Activated CD4-positive, CD25-positive, alpha-beta regulatory T cell treated with anti-CD3 and anti-CD28 coated beads, Interleukin-2, amount 50 U/mL, for 72 hours (primary cell): ENCODE measurements at places on chromosomes 12 and 14.

DNA sequence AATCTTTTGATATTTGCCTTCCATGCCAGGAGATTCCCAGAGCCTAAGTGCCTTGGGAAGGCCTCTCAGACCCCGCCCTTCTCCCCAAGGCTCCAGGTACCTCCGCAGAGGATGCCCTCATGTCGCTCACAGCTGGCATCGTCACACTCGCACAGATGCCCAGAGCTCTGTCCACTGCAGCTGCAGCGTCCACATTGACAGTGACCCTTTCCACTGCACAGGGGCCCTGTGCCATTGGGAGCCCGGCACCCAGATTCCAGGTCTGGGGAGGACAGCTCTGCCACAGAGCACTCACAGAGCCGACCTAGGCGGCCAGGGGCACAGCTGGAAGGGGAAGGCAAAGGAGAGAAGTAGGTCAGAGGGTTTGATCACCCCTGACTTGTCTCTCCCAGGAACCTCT lies 12.3 kb upstream of the CSAD start:
- no peak for DNase-seq

GRCh38 chr14:73744874-73745529 lies 30.8 kb upstream of the PNMA1 start:
- no peak for DNase-seq

DNA sequence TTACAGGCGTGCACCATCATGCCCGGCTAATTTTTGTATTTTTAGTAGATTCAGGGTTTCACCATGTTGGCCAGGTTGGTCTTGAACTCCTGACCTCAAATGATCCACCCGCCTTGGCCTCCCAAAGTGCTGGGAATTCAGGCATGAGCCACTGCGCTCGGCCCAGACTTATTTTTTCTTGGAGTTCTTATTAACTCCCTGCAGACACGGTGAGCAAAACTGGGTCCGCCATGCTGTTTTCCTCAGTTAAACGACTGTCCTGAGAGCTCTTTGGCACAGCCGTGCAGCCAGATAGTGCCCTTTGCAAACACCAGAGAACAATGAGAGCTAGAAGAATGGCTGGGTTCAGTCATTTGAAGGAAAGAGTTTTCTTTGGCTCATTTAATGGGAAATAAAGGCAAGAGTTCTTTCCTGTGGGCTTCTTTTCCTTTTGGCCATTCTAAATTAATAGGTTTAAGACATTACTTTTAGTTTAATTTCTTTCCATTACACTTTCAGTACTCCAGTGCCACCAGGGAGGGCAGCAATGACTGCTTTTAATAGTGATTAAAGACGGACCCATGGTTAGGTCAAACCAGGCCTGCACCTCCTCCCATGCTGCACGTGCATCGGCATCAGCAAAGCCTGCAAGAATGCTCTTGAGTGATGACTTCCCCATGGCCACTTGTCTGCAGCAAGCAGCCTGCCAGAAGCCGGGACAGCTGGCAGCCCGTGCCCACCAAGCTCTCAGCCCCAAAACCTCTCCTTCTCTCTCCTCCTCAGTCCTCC lies 60.7 kb downstream of the VCPKMT start:
- DNase-seq: peak; percentile 24

DNA sequence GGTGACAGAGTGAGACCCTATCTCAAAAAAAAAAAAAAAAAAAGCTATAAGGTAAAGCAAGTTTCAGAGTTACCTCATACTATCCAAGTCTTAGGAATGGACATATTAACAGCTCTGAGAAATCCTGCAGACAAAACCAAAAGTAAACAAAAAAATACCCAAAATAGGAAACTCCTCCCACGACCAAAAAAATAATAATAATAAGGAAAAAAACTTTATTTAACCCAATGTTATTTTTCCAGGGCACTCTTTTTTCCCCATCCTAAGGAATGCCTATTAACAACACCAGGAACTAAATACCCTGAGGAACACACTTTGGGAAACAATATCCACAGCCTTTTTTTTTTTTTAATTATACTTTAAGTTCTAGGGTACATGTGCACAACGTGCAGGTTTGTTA lies 135.5 kb upstream of the CCND2 start:
- DNase-seq: no peak

- no peak for DNase-seq
Measured at GRCh38 chr12:102475355-102475754, 5.0 kb downstream of the IGF1 start.

- DNase-seq: no peak
Measured at GRCh38 chr12:88556213-88556774, 24.0 kb downstream of the KITLG start.

GRCh38 chr12:19095331-19095730 lies 34.2 kb upstream of the PLEKHA5 start:
- no peak for DNase-seq

DNA sequence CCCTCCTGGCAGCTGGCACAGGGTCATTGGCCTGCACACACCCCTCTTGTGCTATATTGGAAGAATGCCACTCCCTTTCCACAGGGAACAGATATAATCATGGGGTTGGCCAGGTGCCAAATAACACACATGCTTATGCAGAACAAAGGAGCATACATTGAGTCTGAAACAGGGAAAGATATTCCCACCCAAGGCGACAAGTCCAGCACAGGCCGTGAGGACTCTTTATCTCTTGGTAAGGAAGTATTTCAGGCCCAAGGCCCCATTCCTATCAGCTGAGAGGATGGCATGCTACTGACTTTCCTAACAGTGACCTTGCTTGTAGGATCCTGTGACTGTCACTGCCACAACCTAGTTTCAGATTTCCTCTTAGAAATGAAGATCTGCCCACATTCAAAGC lies 59.0 kb upstream of the STXBP6 start:
- no peak for DNase-seq

- DNase-seq: no peak
Measured at GRCh38 chr14:99509871-99510555, 28.8 kb downstream of the CCNK start.

GRCh38 chr14:81942071-81942470 lies 408.4 kb upstream of the SEL1L start:
- no peak for DNase-seq

- DNase-seq: no peak
Measured at GRCh38 chr12:33994857-33995808, 27.2 kb upstream of the ALG10 start.

DNA sequence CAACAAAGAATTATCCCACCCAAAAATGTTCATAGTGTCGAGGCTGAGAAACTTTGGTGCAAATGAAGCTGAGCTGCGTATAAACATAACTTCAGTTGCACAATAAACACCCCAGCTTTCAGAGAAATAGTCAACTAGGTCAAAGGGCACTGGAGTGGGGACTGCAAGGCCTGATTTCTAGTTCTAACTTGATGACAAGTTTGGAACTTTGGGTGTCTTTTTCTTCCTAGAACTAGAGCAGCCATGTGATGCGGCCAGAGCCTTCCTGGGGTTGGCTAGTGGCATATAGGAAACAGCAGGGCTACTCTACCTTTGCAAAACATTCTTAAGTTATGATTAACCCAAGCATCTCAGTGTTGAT lies 298.4 kb upstream of the AMIGO2 start:
- no peak for DNase-seq

GRCh38 chr12:110403976-110404682 lies 621 bp upstream of the ANAPC7 start:
- peak; percentile 79 for DNase-seq
